ENCODE measurements at places on chromosomes 7 and 10.

DNA sequence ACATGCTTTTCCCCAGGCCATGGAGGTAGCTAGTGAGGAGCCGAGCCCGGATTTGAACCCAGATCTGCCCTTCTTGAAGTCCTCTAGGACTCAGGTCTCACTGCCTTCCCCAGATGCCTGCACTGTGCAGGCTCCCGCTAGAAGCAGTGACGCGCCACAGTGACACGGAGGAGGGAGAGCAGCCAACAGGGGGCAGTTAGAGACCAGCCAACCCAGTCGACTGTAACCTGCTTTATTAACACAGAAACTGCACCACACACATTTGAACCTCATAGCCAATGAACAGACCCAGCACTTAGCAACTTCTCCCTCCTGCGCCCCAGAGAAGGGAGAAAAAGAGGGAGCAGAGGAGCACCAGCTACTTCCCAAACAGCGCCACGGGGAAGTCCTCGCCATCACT is 27.4 kb downstream of the PILRA start:
- peak; percentile 14 for DNase-seq

DNA sequence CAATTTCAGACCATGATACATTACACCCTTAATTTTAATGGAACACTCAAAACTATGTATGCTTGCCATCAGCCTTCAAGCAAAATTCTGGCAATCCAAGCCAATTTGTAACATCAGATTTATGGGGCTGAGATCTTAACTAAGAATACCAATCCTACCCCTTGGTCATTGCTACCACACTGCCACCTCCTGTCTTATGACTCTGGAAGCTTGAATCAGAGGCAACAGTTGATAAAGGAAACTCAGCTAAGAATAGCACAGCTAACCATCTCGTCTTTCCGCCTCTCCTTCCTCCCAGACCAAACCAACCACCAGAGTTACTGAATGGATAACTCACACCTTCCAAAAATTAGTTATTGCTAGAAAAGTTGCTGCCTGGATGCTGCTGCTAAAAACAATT is 7.4 kb downstream of the IGF2BP3 start:
- DNase-seq: no peak

GRCh38 chr7:68321076-68321639 is 1277.1 kb upstream of the AUTS2 start:
- DNase-seq: no peak

- DNase-seq: no peak
These were observed 270.8 kb downstream of the GATA3 start for GRCh38 chr10:8325024-8325980.

DNA sequence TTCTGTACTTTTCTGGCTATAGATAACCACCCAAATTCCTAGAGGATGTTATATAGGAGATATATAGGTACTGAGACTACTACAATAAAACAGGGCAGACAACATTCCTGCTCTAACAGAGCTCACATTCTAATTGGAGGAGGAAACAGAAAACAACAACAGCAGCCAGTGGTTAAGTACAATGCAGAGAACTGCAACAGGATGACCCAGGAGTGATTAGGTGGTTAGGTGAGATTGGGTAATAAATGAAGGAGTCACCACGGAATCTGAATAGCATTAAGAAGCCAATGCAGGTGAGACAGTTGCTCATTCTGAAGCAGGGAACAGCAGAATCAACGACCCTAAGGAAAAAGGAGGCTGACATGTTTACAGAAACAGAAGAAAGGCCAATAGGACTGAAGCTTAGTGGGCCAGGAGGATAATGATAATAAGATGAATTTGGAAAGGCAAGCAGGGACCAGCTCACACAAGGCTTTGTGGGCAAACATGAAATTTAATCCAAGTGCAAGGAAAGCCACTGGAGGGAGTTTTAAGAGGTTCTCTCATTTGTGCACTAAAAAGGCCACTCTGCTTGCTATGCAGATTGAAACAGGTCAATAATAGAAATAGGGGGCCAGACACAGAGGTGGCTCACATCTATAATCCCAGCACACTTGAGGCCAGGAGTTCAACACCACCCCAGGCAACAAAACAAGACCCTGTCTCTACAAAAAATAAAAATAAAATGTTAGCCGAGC is 16.9 kb upstream of the REEP3 start:
- no peak for DNase-seq

DNA sequence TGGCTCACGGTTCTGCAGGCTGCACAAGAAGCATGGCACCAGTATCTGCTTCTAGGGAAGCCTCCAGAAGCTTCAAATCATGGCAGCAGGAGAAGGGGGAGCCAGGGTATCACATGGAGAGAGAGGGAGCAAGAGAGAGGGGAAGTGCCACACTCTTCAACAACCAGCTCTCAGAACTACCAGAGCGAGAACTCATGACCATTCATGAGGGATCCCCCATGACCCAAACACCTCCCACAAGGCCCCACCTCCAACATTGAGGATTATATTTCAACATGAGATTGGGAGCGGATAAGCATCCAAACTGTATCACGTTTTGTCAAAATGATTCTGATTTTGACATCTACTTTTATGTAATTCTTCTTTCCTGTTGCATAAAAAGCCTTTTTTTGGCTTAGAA is 38.5 kb downstream of the CREM start:
- DNase-seq: no peak

DNA sequence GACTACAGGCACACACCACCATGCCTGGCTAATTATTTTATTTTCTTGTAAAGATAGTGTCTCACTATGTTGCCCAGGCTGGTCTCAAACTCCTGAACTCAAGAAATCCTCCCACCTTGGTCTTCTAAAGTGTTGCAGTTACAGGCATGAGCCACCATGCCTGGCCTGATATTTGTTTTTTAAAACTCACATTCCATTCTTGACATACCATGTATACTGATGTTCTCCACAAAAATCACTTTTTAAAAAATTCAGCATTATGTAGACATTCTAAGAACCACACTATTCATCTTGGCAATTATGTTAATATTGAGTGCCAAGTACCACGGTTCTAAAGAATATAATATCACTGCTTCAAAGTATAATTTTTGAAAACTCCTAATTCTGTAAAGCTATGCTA is 43.5 kb downstream of the IDE start:
- no peak for DNase-seq

- no peak for DNase-seq
These were observed at the start of gene BICC1 for GRCh38 chr10:58512491-58513187. TSS of gene BICC1 (plus strand) at chr10:58512872. CDS start at chr10:58513144, 272 bp downstream.

DNA sequence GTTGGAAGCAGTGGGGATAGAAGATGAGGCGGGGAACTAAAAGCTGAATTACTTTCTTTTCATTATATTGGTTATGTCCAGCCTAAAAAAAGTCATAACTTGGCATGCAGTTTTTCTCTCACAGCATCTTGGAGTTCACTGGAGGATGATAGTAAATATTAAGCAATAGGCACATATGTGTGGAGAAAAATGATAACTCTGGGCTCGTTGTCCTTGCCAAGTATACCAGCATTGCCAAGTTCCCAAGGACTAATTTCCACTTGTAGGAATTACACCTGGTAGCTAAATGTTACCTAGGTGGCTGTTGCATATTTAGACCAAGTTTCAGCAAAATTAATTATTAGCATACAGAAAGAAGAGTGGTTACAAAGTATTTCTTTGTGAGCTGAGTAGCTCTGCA is 1007.6 kb downstream of the ANKRD7 start:
- DNase-seq: no peak

DNA sequence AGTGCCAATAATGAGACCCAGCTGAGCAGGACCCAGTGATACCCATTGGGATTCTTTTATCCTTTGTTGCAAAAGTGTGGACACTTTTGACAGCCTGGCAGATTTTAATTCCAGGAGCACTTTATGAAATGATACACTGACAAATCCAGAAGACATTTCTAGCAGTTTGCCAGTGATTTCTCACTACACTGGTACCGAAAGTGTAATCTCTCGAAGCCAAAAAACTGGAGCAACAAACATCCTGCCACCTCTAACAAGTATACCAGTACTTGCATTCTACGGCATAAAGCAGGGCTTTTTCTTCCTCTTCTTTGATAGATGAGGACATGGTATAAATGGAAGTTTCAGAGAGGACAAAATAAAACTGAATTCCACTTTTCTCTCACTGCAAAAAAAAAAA is 28.4 kb upstream of the AKR1D1 start:
- DNase-seq: no peak

- no peak for DNase-seq
These were observed 64.8 kb upstream of the DNAJB6 start for GRCh38 chr7:157271991-157272324.

DNA sequence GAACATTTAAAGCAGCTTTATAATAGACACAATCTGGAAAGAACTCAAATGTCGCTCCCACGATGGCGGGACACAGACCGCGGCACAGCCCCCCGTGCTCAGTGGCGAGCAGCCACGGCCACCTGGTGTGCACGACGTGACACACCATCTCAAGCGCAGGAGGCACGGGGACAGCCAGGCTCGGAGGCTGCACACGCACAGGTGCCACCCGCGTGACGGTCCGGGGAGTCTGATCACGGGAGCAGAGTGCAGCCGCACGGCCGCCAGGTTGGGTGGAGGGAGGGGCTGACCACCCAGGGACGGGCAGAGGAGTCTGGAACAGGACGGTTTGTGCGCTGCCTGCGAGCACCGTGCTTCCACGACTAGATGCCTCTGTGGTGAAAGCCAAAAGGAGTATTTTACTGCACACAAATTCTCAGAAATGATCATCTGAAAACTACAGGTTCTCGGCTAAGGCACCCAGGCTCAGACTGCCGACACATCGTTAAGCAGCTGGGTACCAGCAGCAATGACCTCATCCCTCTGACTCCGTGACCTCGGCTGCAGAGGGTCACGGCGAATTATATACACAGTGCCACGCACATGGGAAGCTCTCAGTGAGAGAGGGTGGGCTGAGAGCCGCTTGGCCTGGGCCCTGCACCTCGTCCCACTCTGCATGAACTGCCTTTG is 7.5 kb upstream of the GPER1 start:
- DNase-seq: no peak

GRCh38 chr7:139950881-139951525 is 111.7 kb downstream of the PARP12 start:
- DNase-seq: no peak

DNA sequence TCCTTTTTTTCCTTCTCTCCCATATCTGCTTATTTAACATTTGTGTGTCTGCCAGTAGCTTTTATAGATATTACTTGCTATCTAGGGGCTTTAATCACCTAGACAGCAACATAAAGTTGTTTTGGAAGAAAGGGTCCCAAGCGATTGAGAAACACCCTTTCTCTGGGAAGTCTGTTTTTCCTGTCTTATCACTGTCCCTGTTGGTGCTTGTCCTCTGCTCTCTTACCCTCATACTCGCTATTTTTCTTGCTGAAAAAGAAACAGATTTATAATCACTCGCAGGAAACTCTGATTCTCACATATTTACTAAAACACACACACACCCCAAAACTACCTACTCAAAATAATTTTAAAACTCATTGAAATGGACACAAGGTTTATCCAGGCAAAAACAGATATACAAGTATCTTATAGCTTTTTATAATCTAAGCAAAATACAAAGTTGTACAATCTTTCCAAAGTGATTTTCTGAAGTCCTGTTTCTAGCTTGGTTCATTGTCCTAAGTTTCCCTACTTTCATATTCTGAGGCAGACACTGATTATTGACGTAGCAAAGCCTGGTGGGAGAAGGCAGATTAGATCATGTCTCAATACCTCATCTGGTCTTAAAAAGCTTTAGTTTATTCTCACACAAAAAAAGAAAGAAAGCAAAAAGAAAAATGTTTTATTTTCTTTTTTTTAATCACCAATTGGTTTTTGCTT is 157.3 kb downstream of the CACNA2D1 start:
- no peak for DNase-seq

GRCh38 chr10:100634034-100634433 is 98.3 kb downstream of the HIF1AN start:
- no peak for DNase-seq

DNA sequence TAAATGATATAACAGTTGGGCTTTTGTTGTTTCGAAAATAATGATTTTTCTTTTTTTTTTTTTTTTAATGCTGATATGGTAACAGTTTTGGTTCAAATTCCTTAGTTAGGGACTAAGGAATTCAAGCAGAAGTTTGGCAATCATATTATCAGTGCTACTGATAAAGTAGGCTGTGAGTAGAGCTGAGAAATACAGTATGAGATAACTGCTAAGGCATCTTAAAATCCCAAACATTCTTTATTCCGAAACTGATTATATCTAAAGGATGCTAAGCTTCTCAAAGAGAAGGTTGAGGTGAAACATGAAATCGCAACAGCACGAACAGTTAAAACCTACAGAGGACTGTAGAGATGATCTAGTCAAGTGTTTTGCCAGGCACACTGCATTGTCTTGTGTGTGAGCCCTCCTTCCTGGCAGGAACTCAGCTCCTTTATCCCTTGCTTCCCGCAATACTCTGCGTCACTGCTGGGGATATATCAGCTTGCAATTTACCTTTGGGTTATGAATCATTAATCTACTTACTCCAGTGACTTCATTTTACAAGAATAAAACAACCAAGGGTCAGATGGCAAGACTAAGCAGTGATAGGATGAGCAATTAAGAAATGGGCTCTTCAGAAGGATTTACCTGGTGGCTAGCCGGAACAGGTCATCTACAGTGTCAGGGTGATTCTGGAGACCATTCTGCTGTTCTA is 36.7 kb downstream of the IRF5 start:
- DNase-seq: no peak

- no peak for DNase-seq
These were observed 240.3 kb downstream of the IPMK start for GRCh38 chr10:58027426-58027825.

DNA sequence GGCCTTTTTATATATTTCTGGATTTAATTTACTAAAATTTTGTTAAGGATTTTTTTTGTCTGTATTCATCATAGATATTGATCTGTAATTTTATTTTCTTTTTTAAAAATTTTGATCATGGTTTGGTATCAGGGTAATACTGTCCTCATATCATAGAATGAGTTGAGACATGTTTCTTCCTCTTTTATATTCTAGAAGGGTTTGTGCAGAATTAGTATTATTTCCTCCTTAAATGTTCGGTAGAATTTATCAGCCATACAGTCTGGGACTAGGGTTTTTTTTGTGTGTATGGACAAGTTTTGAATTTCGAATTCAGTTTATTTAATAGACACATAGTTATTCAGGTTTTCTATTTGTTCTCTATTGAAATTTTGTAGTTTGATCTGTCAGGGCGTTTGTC is 54.0 kb downstream of the SHOC2 start:
- no peak for DNase-seq

- no peak for DNase-seq
These were observed 10.1 kb downstream of the KIF5B start for GRCh38 chr10:32046151-32046550.
